ENCODE measurements at places on chromosomes 13 and 19.

DNA sequence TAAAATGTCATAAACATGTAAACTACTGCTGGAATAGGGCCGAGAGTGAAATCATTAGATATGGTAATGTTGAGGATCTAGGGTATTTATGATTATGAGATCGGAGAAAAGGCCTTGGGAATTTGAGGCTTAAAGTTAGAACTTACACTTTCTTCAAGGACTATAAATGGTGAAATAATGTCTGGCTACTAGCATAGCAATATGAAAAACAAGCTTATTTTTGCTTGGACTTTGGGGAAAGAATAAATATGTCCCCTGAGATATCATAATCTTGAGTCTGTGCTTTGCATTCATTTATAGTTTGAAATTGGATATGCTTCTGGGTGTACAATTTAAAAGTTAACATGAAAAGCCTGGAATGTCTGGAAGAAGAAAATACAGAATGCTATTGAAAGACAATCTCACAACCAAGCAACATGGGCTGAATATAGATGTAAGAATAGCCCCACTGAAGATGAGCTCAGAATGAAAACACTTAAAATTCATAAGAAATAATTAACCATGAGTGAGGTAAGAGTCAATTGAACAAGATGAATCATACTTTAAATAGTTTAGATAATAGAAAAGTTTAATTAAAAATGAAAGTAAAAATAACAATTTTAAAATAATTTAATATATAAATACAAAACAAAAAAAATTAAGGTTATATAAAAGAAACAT lies 1555.4 kb upstream of the MIR17HG start:
- DNase-seq = no peak

- DNase-seq = no peak
These were observed 802 bp upstream of the FREM2 start for GRCh38 chr13:38685974-38686576.

DNA sequence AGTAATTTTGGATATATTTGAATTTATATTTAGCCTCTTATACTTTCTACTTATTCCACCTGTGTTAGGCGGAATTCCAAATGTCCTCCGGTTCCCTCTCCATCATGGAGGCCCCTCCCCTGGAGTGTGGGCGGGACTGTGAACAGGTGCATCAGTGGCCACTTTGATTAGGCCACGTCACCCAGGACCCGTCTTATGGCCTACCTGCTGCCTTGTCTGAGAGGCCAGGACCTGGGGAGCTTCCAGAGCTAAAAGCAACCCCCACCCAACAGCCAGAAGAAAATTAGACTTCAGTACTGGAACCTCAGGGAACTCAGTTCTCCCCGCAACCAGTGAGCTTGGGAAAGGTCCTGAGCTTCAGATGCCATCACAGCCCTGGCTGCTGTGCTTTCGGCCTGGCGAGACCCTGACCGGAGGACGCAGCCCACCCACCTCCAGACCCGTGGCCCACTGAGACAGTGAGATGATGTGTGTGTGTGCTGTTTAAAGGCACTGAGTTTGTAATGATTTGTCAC lies 200.2 kb upstream of the SOX1 start:
- no peak for DNase-seq

DNA sequence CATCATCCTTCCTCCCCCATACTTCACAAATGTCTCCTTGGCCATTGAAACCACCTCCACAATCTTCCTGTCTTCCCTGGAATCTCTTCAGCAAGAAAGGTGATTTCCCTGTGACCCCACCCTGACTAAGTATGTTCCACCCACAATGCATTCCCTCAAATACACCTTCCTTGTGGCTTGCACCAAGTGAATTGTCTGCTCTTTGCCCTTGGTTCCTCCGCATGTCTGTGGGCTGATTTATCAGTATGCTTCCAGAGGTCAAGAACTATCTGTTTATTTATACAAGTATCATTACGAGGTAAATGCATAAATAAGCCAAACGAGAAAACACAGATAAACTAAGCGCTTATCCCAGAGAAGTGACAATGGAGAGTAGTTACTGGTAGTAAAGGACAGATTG lies 45.4 kb upstream of the POMP start:
- no peak for DNase-seq

DNA sequence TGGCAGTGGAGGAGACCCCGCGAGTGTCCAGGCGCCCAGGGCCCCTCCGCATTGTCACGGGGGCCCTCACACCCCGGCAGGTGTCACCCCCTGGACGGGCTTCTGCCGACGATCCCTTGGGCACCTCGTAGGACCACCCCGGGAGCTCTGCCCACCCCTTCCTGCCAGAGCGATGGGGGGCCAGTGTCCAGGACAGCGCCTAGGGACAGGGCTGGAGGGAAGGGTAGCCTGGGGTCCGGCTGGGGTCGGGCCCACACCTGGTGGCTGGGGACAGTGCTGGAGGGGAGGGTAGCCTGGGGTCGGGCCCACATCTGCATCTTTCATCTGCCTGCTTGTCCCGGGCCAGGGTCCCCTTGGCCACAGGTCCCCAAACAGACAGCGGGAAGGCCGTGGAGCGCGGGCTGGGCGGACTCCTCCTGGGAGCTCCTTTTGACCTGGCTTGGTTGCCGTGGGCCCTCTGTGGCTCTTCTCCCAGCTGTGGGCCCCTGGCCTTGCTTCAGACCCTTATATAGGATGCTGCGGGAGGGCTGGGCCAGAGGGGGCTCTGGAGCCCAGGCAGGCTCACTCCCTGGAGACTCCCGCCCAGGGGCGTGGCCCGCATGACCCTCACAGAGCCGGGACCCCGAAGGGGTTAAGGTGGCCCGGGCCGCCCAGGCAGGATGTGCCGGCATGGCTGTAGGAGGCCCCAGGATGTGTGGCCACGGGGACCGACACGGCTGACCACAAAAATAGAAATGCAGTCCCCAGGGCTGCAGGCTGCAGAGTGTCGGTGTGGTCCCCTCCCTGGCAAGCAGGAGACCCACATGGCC lies 74.1 kb upstream of the MCF2L start:
- no peak for DNase-seq

- DNase-seq = no peak
These were observed 256.9 kb downstream of the SPRY2 start for GRCh38 chr13:80083853-80084676.

GRCh38 chr13:62371737-62372136 lies 956.1 kb upstream of the PCDH20 start:
- DNase-seq = no peak

- no peak for DNase-seq
These were observed 10.3 kb downstream of the PDE4A start for GRCh38 chr19:10430505-10431253.

- DNase-seq = no peak
These were observed 87.0 kb upstream of the TM9SF2 start for GRCh38 chr13:99414048-99414995.

GRCh38 chr13:114034481-114034891 lies 60.6 kb upstream of the C13orf46 start:
- DNase-seq = no peak

DNA sequence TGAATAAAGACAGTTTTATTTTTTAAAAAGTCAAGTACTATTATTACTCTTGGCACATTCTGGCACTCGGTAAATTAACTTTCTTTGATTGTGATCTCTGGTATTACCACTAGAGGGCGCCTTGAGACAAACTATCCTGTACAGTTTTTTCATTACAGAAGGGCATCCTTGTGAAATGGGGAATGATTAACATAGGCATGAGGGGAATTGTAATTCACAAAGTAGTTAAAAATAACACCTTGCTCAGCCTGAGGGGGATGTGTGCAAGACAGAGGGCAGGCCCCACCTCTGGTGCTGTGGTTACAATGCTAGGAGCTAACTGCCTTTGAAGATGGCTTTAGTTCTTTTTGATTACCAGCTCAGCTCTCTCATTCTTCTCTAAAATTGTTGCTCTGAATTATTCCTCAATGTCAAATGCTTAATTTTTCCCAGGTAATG lies 24.2 kb upstream of the C1QTNF9B start:
- no peak for DNase-seq

- no peak for DNase-seq
These were observed 172.4 kb downstream of the SLC7A1 start for GRCh38 chr13:29423050-29423449.

GRCh38 chr13:39982745-39983144 lies 327.3 kb downstream of the COG6 start:
- no peak for DNase-seq

DNA sequence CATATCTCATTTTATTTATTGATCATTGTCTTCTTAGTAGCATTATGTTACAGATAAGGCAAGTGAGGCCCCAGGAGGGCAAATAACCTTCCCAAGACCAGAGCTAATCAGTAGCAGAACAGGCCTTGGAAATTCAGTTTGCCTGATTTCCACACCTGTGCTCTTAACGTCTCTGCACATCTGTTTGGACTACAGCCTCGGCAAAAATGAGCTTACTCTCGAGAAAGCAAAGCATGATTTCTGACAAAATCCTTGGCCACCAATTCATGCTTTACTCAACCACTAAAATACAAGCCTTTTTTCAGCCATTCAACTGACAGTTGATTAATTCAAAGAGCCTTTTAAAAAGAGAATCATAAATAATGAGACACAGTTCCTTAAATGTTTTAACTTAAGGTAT lies 309.3 kb upstream of the HTR2A start:
- DNase-seq = no peak

DNA sequence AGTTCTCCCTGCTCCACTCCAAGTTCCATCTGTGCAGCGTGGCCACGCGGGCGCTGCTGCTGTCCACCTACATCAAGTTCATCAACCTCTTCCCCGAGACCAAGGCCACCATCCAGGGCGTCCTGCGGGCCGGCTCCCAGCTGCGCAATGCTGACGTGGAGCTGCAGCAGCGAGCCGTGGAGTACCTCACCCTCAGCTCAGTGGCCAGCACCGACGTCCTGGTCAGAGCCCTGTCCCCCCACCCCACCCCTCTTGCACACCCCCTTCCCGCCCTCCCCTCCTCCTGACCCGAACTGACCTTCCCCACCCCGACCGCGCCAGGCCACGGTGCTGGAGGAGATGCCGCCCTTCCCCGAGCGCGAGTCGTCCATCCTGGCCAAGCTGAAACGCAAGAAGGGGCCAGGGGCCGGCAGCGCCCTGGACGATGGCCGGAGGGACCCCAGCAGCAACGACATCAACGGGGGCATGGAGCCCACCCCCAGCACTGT lies 11.6 kb downstream of the FUZ start:
- no peak for DNase-seq

- DNase-seq = no peak
These were observed 26.3 kb upstream of the DCLK1 start for GRCh38 chr13:36157480-36157879.

DNA sequence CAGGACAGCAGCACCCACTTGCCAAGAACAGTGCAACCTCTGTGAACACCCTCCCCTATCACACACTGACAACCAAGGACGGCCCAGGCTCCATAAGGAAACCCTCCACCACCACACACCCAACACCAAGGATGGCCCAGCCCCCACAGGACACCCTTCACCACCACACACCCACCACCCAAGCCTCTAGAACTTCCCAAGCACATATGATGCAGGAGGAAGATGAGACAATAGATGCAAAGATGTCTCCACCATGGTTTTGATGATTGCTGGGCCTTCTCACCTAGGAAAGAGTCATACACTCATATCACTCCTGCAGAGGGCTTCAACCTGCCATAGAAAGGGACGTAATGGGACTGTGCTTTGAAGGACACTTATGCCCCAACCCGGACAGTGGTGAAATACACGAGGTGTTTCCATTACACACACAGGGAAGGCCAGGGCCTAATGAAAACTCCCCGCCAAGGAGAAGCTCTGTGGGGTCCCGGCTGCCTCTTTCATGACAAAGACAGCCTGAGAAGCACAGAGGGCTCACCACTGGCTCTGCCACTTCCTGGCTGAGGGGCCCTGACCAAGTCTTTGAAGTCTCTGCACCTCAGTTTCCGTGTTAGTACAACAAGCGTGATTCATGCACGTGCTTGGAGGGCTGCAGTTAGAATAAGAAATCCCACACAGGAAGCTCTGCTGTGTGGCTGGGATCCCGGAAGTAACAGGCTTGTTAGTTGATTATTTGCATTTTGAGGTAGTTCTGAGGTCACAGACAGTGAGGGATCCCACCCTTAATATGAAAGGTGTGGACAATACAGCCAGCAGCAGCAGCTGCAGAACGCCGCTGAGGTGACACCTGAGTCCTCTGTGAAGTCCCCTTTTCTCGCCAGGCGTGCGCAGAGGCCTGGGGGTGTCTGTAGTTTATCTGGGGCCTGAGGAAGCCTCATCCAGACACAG lies 61.9 kb upstream of the ATP12A start:
- DNase-seq = peak; percentile 21

DNA sequence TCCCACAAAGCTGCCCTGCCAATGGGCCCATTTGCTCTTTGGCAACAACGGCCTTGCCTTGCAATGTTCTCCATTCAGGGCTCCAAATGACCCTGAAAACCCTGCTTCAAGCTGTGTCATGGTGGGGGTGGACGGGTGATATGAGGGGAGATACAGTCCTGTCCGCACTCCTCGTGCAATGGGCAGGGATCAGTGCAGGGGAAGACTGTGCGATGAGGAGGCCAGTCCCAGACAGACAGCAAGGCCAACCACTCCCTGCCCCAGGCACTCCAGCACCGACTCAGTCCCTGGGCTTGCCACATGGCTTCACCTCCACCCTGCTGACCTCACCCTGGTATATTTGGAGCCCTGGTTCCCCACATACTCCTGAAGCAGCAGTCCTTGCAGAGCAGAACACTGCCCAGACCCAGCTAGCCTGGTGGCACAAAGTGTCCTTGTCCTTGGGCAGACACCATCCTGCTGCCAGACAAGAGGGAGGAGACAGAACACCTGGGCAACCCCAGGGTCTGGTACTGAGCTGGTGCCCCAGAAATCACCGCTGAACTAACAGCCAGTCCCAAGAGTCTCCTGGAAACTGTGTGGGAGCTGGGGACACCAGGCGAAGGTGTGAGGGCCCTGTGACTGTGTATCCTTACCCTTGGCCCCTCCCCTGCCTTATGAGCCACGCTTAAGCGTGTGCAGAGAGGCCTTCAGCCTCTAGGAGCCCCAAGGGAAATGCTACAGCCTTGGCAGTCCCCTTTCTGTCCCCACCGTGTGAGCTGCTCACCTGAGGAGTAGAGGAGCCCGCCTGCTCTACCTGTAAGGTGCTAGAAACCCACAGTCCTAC lies 9.1 kb upstream of the SLC35E1 start:
- DNase-seq = no peak
